ENCODE measurements at places on chromosomes 3 and 15.

DNA sequence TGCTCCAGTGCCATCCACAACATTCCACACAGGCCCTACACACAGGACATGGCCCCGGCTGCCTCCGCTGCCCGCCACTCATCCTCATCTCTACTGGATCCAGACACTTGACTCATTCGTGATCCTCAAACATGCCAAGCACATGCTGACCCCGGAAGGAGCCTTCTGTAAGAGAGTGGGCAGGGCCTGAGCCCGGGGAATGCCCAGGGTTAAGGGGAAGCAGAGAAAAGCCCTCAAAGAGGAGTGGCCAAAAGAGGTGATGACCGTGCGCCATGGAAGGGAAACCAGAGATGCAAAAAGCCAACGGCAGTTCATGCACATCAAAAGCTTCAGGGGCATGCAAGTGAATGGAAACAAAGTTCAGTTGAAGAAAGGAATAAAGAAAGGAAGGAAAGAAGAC is 46.1 kb downstream of the RFTN1 start:
- no peak for DNase-seq

DNA sequence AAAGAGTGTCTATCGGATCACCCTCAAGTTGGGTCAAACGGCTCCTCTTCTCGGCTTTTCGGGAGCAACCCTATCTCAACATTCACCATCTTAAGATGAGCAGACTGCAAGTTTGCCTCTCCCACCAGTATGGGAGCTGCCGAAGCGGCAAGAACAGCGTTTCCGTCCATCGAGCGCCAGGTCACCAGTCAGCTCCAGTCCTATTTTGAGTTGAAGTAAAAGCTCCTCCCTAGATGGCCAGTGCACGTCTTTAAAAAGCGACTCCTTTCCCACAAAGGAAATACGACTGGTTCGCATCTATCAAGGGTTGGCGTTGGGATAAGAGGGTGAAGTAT is 369 bp upstream of the U2SURP start:
- DNase-seq, result no peak

DNA sequence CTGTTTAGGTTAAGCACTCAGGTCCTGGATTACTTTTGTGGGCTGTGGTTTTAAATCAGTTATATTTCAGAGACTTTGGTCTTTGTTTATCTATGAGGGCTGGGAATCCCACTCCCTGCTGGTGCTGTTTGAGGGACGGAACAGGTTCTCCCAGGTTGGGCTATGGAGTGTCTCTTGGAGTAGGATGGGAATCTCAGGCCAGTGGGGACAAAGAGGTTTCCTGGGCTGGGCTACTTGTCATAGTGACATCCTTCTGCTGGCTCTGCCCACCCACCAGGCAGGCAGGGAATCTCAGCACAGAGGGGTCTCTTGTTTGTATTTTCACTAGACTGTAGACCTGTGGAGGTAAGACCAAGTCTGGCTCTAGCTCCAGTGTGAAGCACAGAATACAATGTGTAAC is 47.2 kb upstream of the UBE3A start:
- no peak for DNase-seq

- no peak for DNase-seq
These were observed 138.9 kb downstream of the EPHA3 start for GRCh38 chr3:89246326-89246725.

DNA sequence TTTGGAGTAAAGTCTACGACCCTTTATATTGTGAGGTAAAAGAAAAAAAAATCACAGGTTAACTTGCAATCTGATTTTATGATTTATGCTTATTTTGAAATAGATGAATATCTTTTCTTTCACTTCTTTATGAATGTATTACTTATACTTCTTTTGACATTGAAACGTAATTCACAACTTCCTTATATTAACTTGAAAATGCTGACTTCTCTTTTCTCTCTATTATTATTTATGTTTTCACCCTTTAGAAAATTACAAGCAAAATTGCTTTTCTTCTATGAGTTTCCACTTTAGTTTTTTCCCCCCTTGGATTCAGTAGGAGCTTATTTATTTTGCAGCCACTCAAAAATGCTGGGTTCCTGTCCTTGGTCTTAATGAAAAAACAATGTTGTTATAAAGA is 25.4 kb downstream of the ACP3 start:
- DNase-seq, result no peak

GRCh38 chr15:77832874-77833273 is 200.2 kb upstream of the LINGO1 start:
- DNase-seq, result no peak

DNA sequence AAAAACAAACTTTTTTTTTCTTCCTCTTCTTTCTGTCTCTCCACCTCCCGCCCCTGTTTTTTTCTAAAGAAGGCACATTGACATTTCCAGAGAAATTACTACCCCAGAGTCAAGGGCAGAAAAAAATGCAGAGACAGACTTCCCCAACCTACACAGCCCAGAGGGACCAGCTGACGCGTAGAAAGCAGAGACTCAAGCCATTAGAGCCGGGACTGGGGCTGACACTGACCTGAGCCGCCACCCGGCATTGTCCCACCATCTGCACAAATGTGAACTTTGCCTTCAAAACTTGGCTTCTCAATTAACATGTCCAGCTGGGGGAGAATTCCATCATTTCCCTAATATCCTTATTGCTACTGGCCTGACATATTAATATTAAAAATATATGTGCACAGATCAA is 385.6 kb downstream of the NR2F2 start:
- no peak for DNase-seq

DNA sequence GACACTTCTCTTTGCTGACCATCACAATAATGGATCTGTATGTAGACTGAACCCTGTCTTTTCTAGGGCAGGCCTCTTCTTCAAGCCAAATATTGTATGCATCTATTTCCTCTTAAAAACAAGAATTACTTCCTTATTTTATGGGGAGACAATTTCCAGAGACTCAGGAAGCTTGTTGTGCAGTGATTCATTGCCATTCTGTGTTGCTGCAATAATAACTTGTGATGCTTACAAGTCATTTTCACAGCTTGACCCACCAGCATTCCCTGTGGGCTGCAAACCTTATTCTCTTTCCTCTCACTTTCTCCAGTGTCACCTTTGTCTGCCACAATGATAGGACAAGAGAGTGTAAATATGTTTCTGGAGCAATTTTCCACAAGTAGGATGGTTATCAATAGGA is 276.7 kb upstream of the SGO1 start:
- DNase-seq, result no peak

GRCh38 chr3:2468816-2469215 is 370.1 kb downstream of the CNTN4 start:
- DNase-seq, result no peak

DNA sequence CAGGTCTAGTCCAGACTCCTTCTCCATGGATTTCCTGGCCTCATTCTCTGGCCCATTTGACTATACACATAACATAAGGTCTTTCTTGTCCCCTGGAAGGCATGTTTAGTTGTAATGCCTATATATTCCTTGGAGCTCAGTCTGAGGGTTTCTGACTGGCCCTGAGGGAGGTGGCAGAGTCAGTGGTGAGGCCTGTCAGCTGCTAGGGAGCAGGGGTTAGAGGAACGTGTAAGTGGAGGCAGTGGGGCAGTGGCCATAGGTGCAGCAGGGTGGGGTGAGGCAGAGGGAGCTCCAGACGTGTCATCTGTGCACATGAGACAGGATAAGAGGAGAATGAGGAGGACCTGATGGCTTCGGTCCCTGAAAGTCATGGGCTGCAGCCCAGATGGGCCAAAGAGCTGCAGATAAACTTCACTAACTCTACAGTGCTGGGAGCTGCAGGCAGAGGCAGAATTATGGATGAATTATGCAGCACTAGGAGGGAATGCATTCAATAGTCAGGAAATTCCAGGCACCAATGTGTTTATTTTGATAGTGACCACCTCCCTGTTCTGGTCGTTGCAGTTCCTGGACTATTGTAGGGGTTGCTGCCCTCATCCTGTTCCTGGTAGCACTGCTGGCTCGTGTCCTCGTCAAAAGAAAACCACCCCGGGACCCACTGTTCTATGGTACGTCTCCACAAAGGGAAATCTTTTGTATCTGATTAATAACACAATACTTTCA is 4.9 kb downstream of the TM6SF1 start:
- DNase-seq, result no peak

- no peak for DNase-seq
These were observed 149.4 kb downstream of the LRRK1 start for GRCh38 chr15:101068523-101068960.

GRCh38 chr3:61442696-61443095 is 118.7 kb upstream of the PTPRG start:
- no peak for DNase-seq

DNA sequence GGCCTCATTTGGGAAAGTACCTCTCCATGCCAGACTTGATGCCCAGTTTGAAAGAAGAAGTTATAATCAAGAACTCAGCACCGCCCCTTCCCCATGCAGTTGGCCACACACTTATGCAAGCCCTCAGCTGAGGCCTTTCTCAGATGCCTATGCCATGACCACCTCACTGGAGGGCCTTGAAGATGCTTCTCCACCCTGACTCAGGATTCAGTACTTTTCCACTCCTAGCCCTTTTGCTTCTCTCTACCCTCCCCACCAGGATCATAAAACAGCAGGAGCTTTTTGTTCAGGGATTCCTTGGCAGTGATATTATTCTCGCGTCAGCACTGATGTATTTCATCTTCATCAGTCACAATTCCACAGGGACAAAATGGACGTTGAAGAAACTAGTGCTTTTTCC is 313.5 kb downstream of the PYDC2 start:
- DNase-seq, result peak; percentile 71

DNA sequence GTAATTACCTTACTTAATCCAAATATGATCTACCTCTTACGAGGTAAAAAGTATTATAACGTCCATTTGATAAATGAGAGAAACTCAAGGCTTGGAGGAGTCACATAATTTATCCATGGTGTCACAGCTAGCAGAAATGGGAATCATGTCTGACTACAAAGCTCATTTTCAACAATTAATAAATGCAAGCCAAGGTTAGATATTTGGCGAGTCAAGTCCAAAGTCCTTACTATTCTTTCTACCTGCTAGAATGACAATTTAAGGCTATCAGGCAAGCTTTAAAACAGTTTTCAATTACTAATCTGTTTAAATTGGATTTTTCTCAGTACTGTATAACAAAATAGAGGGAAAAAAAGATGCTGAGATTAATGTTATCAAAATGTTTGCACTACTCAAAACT is 68.6 kb downstream of the DLG1 start:
- DNase-seq, result no peak

DNA sequence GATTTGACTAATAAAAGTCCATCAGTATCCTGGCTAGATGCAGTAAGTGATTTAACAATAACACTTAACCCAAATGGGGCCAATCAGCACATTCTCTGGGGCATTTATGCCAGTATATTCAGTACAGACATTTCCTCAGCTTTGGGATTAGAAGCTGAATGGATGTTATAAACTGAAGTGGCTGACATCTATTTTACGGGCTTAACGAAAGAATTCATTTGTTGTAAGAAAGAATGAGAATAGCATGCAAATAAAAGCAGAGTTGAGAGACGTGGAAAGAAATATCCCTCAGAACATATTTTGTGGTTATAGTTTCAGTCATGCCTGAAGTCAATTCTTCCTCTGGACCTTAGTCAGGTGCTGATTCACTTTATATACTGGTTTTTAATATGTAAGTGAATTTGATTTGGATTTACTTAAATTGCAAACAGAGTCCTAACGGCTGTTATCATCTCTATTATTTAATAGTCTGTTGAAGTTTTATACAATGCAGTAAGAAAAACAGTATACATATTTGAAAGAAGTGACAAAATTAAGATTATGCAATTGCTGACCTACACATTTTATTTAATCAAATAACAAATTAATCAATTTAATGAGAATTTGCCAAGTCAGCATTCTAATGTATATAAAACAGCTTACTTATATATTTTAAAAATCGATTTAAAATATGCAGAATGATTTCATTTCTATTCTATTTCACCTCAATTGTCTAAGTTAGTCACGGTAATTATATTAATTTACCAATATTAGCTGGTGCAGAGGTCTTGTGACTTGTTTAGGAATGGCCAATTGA is 513.9 kb upstream of the CADM2 start:
- no peak for DNase-seq

- no peak for DNase-seq
These were observed 41.3 kb upstream of the ETV5 start for GRCh38 chr3:186150041-186150830.

- DNase-seq, result no peak
These were observed 46.2 kb upstream of the ATG7 start for GRCh38 chr3:11226042-11226370.

- DNase-seq, result no peak
These were observed 463.2 kb upstream of the GBE1 start for GRCh38 chr3:82224661-82225060.

GRCh38 chr15:93047621-93048425 is 41.2 kb downstream of the RGMA start:
- DNase-seq, result no peak

DNA sequence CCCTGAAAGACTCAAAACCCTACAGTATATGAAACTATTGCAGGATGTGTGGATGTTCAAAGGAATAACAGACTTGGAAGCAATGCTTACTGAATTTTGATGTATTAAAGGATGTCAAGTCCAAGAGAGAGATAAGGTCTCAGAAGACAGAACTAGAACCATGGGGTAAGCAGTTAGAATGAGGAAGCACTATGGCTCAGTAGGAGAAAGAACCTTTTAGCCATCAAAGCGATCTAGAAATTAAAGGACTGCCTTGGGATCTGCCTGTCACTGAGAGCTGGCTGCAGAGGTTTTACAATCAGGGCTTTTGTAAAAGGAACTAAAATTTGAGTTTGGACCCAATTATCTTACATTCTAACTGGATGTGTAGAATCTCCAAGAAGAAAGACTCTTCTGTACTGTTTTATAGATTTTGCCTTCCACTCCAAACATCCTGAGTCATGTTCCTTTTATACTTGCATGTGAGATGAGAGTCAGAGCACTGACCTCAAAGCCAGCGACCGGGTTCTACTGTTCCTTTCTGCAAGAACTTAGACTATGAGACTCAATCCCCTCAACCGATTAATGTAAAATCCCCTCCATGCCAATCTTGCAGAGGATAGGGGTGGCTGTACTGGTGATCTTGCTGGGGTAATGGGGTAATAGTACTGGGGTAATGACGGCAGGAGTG is 412.3 kb upstream of the TPRG1 start:
- DNase-seq, result no peak

- no peak for DNase-seq
These were observed 317.7 kb upstream of the DPH6 start for GRCh38 chr15:35863655-35864054.

- peak; percentile 94 for DNase-seq
These were observed 37.2 kb downstream of the IL20RB start for GRCh38 chr3:136994772-136995516.

DNA sequence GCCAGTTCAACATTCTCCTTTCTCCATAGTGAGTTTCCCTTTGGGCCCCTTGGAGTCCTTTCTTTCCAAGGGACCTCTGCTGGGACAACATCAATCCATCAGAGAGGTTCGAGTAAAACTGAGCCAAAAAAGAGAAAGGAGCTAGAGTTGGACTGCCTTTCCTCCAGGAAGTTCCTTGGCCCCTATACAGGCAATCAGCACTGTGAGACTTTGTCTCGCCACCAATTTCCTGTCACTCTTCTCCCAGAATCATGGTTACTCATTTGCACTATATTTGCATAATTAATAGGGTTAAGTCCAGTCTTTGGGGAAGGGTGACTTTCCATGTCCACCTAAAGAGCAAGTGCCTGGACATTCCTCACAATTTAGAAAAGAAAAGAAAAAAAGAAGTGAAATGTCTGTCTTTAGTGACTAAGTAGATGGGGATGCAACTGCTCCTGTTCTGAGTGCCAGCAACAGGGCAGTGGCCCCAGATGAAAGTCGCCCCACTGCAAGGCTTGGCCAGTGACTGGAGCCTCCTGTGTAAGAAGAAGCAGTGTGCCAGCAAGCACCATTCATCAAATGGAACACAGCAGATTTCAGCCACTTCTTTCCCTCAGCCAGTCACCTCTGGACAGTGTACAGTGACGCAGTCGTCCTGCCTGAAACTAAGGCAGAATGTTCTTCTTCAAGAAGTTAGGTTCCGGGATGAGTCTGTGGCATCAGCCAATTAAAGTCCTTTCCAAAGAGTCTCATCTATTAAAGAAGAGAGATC is 91.6 kb downstream of the FSIP1 start:
- DNase-seq, result no peak

Measured in NCI-H446 treated with DMSO at 0.1 percent for 48 hours (cell line).